ENCODE measurements at places on chromosomes 7 and 10.
A peak's percentile ranks its signal among the peaks of the same experiment; 100 is the strongest.

GRCh38 chr7:36036590-36036989 lies 116.5 kb upstream of the EEPD1 start:
- DNase-seq: no peak

GRCh38 chr10:109968953-109969759 lies 38.6 kb upstream of the ADD3 start:
- DNase-seq: no peak

- no peak for DNase-seq
Measured at GRCh38 chr7:140714331-140715040, 18.0 kb downstream of the NDUFB2 start.

- DNase-seq: no peak
Measured at GRCh38 chr10:17239345-17240085, 11.5 kb downstream of the VIM start.

- no peak for DNase-seq
Measured at GRCh38 chr10:59606551-59606961, 103.1 kb downstream of the SLC16A9 start.

- DNase-seq: peak; percentile 61
Measured at GRCh38 chr7:117012696-117013095, 59.4 kb downstream of the ST7 start.

Measured in NCI-H1417 (cell line).